ENCODE measurements at places on chromosomes 4 and X. TPM values are rescaled to one million over a fixed set of nuclear protein-coding genes. Genes with fewer than 3 reads are reported as not detected.

GAGE13 gene
- total RNA-seq: not detected

MAGEE2 gene
- total RNA-seq: not detected

CPEB2 gene
- total RNA-seq: 6.8 TPM

KIAA1210 gene
- not detected for total RNA-seq

IL3RA gene
- 10.4 TPM for total RNA-seq

SNX25 gene
- total RNA-seq: 29.0 TPM

OCIAD2 gene
- 229 TPM for total RNA-seq

DACH2 gene
- not detected for total RNA-seq

ADH1C gene
- not detected for total RNA-seq

AMBN gene
- total RNA-seq: not detected

CLDN2 gene
- total RNA-seq: not detected

ANXA5 gene
- total RNA-seq: 424 TPM

TCP11X2 gene
- not detected for total RNA-seq

SMIM31 gene
- not detected for total RNA-seq

RTL3 gene
- not detected for total RNA-seq

KDR gene
- 226 TPM for total RNA-seq

CLGN gene
- total RNA-seq: 0.32 TPM

UGT2B17 gene
- total RNA-seq: not detected

SSX2B gene
- not detected for total RNA-seq

EOLA2 gene
- total RNA-seq: 12.8 TPM

MEPE gene
- not detected for total RNA-seq

RWDD4 gene
- total RNA-seq: 20.5 TPM

IGSF1 gene
- total RNA-seq: not detected

UGT2B7 gene
- not detected for total RNA-seq

ASB12 gene
- total RNA-seq: not detected

FRAS1 gene
- 9.9 TPM for total RNA-seq

HTN3 gene
- total RNA-seq: not detected

ANOS1 gene
- 0.97 TPM for total RNA-seq

FGG gene
- total RNA-seq: not detected

NPY2R gene
- not detected for total RNA-seq

MAGEA9B gene
- not detected for total RNA-seq

SPATA4 gene
- total RNA-seq: not detected

AFM gene
- total RNA-seq: not detected

VCX3B gene
- total RNA-seq: not detected

GAGE12J gene
- total RNA-seq: not detected

IL21 gene
- not detected for total RNA-seq

FANCB gene
- total RNA-seq: 10.2 TPM

NEK1 gene
- 4.5 TPM for total RNA-seq

WNK3 gene
- 0.97 TPM for total RNA-seq

RS1 gene
- not detected for total RNA-seq

PLXNA3 gene
- 9.7 TPM for total RNA-seq

TTC29 gene
- 1.9 TPM for total RNA-seq

EDA gene
- 0.97 TPM for total RNA-seq

KIT gene
- total RNA-seq: 24.0 TPM

COX7B2 gene
- total RNA-seq: not detected

KIF4A gene
- total RNA-seq: 22.5 TPM

SPANXB1 gene
- total RNA-seq: not detected
